ENCODE measurements at places on chromosomes 1 and 21.

DNA sequence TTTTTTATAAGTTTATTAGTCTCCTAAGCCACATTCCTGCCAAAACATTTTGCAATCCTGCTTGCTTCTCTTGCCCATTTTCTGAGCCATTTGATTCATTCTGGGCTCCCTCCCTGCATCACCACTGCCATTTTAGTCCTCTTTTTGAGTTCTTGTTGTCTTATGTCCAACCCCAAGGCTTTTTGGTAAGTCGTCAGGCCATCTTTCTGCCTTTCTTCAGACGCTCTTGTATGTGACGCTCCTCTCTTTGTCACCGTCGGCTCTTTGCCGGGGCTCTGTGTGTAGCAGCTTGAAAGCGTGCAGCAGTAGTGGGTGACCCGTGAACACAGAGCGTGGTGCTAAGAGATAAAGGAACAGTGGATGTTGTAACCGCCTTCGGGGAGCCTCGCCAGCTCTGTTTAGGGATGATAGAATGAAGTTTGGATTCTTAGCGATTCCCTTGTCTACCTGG lies 14.6 kb downstream of the HUNK start:
- DNase-seq, result no peak

DNA sequence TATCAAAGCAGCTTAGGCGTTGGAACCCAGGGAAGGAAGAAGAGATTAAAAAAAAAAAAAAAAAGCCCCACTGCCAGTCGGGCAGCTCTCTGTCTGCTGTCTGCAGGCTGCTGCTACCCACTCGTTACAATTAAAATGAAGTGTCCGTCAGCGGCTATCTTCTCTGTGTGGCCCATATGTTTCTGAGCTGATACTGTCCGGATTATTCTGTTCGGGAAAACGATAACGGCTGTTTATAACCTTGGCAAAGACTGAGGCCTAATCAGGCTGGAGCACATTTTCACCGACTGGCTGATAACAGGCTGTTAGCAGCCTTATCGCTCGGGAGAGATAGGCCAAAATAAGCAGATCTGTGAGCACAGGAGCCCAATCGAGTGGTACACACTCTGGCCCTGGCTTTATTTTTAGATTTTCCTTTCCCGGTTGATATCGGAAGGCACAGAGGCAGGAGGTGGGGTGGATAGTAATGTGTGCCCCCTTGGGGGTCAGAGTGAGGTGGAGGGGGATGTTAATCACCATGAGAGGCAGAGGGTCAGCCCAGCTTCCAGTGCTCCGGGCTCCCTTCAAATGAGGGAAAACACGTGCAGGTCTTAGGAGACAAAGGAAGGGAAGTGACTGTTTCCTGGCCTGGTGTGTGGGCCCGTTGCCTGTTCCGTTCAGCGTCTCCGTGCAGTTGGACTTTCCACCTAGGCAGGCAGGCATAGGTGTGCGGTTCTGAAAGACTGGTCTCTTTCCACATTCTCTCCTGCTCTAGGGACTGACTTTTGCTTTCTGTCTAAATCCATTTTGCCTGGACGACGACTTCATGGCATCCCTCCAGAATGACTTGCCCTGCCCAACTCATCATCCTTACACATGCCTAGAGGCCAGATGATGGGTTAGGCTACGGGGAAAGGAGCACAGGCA lies 153.4 kb downstream of the PBX1 start:
- no peak for DNase-seq

GRCh38 chr1:87176514-87176913 lies 152.2 kb upstream of the LMO4 start:
- no peak for DNase-seq

DNA sequence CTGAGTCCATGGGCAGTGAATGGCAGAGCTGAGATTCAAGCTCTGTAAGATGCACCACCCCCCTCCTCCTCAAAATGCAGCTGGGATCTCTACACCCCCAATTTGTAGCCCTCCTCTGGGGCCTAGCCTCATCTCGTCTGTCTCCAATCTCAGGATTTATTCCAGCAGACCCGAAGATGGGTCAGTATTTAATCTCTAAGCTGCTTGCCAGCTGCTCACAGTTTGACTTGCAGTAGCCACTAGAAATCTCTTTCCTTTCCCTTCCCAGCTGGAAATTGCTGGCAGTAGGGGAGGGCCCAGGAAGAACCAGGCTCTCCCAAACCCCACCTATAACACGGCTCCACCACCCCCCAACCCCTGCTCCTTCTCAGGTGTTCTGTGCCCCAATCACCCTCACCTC lies 1.5 kb downstream of the LACTBL1 start:
- DNase-seq, result no peak

GRCh38 chr1:246295968-246296367 lies 211.1 kb downstream of the SMYD3 start:
- DNase-seq, result no peak

- DNase-seq, result peak; percentile 49
Observed at GRCh38 chr1:229227298-229227919, 43.5 kb upstream of the RAB4A start.

GRCh38 chr1:176469450-176470010 lies 6.6 kb downstream of the PAPPA2 start:
- DNase-seq, result no peak

- peak; percentile 50 for DNase-seq
Observed at GRCh38 chr1:88973520-88974137, 18.8 kb downstream of the KYAT3 start.

DNA sequence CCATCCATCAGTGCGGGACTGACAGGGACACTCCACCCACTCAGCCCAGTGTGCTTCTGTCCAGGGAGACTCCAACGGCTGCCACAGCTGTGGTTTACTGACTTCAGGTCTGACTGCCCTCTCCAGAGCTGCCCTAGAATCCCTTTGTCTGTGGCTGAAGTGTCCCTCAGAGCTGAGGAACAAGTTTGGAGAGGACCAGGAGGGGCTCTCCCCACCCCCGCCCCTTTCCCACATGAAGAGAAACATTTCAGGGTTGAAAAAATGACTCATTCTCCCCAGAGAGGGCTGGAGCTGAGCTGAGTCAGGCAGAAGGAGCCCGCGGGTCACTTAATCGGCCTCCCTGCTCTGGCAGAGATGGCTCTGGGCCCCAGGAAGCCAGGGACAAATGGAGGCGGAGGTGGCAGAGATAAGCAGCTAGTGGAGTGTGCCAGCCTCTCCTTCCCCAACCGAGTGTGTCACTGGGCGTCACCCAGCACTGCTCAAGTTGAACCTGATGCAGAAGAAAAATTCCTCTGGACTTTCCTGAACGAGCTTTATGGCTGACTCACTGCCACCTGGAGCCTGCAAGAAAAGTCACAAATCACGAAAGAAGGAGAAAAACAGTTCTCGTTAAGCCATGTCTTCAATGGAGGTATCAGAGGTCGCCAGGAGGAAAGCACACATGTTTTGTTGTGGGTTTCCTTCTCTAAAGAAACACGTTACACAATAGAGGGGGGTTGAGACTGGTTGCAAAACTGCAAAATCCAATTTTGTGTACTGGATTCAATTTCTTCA lies 34.3 kb upstream of the ECE1 start:
- peak; percentile 54 for DNase-seq

DNA sequence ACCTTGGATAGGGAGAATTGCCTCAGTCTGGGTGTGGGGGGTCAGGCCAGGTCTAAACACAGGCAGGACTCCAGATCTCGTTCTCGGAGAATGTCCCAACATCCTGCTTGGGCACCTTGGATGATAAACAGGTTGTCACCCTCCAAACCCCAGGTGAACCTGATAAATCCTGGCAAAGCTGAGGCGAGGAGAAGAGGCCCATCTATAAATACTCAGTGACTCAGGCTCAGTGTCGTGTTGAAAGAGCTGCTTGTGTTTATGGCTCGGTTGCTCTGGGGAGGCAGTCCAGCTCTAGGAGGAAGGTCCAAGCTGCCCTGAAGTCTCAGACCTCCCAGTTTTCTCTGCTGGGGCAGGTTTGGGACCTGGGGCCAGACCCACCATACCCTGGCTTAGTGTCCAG lies 15.8 kb upstream of the TRIM63 start:
- no peak for DNase-seq

DNA sequence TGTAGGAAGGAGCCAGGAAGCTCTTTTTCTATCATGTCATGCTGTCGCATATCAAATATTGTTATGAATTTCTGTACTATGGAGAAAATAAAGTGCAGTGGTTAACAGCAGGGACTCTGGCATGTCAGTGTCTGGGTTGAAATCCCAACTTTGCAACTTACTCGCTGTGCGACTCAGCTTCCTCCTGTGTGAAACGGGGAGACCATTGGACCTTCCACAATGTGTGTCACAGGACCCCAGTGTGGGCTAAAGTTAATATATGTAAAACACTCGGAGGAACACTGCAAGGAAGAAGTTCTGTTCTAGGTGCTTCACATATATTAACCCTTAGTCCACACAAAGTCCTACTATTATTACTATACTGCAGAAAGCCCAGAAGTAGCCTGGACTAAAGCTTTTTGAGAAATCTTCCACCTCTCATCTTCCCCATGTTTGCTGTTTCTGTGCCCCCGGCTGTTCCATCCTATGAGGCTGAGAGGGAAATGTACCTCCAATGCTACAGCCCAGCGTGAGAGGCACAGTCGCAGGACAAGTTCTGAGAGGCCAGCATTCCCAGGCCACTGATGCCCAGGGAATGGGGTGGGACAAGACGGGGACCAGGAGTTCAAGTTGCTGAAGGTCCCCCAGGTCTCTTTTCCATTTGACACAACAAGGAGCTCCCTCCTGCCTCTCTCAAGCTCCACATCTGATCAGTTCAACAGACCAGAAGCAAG lies 1.9 kb downstream of the CHIT1 start:
- DNase-seq, result no peak

- DNase-seq, result peak; percentile 40
Observed at GRCh38 chr1:161013488-161014230, 7.3 kb downstream of the F11R start.

- no peak for DNase-seq
Observed at GRCh38 chr1:8496473-8496872, 178.6 kb downstream of the SLC45A1 start.

GRCh38 chr1:64173336-64173940 lies 30.0 kb upstream of the UBE2U start:
- no peak for DNase-seq

DNA sequence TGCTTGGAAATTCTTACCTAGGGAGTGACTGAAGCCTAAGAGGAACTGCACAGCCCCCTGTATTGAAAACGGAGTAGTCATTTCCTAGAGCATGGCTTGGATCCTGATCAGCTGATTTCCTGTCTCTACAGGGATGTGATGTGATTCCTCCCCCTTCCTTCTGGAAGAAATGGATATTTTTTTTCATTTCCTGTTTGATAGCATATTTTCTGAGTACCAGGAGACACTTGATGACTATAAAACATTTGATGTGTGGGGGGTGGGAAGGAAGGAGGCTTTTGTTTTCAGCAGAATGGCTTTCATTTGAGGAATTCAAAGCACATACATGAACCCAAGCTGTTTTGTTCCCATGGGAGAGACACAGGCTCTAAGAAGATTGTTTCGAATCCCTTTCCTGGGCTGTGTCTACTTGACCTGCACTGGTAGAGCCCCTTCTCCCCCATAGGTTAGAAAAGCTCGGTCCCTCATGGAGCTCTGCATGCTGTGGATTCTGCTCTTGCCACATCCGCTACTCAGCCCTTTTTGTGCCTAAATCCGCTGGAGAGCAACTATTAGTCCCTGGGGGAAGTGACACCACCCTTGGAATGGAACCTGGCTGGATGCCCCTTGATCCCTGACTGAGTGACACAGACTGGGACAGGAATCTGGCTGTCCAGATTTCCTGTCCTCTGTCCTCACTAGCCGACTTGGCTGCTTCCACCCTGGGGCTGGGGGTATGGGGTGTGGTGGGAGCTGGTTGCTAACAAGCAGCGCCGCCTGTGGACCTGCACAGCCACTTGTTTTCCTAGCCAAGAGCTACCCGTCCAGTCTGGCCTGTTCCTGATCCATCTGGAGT lies 71.8 kb upstream of the MACF1 start:
- DNase-seq, result no peak

GRCh38 chr21:33230545-33231324 lies 997 bp downstream of the IFNAR2 start:
- peak; percentile 41 for DNase-seq

GRCh38 chr1:178645157-178645807 lies 79.8 kb upstream of the RALGPS2 start:
- no peak for DNase-seq

GRCh38 chr1:182426442-182427430 lies 23.2 kb upstream of the RGSL1 start:
- peak; percentile 20 for DNase-seq

DNA sequence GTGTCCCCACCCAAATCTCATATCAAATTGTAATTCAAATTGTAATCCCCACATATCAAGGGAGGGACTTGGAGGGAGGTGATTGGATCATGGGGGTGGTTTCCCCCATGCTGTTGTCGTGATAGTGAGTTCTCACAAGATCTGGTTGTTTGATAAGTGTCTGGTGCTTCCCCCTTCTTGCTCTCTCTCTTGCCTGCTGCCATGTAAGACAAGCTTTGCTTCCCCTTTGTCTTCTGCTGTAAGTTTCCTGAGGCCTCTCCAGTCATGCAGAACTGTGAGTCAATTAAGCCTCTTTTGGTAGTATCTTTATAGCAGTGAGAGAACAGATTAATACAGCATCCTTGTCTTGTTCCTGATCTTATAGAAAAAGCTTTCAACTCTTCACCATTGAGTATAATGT lies 6.5 kb upstream of the LRRC39 start:
- DNase-seq, result no peak

DNA sequence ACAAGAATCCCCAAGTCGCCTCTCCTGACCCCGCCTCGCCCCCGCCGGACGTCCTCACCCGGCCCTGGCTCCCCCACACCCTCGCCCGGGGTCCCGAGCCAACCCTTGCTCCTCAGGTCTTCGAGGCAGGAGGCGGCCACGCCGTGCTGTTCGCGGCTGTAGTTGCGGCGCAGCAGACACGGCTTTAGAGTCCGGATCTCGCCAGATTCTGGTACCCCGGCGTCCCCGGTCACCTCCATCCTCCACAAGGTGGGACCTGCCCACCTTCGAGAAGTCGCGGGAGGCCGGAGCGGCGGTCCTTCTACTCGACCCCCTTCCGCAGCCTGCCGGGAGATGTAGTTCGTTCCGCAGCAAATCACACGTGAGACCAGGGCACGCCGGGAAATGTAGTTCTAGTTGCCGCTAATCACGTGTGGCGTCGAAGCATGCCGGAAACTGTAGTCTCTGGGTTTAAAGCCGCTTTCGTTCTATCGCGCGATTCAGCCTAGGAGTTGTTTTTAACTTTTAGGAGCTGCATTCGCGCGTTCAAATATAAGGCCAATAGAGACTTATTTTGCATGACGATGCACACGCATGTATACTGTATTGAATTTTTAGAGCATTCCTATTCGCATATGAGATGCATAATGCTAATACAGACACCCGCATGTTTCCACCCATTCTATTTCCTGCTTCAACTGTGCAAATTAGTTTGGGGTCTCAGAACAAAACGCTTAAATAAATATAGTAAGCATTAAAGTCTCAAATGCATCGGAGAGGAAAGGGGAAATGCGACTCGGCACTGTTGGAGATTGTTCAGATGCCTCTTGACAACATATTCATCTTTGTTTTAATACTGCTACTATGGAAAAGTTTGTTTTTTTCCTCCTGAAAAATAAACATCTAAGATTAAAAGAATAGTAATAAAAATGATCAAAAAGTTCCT lies at the start of gene DFFA:
DFFA (minus strand) TSS at position 310 of the 925 bp plus-strand sequence; CDS start at position 239, 71 bp downstream.
- peak; percentile 92 for DNase-seq

- no peak for DNase-seq
Observed at GRCh38 chr1:155931332-155932038, 2.7 kb downstream of the KHDC4 start.
